Naive thymus-derived CD8-positive, alpha-beta T cell (primary cell): ENCODE measurements at places on chromosomes 11 and 22.
A peak's percentile ranks its signal among the peaks of the same experiment; 100 is the strongest.

DNA sequence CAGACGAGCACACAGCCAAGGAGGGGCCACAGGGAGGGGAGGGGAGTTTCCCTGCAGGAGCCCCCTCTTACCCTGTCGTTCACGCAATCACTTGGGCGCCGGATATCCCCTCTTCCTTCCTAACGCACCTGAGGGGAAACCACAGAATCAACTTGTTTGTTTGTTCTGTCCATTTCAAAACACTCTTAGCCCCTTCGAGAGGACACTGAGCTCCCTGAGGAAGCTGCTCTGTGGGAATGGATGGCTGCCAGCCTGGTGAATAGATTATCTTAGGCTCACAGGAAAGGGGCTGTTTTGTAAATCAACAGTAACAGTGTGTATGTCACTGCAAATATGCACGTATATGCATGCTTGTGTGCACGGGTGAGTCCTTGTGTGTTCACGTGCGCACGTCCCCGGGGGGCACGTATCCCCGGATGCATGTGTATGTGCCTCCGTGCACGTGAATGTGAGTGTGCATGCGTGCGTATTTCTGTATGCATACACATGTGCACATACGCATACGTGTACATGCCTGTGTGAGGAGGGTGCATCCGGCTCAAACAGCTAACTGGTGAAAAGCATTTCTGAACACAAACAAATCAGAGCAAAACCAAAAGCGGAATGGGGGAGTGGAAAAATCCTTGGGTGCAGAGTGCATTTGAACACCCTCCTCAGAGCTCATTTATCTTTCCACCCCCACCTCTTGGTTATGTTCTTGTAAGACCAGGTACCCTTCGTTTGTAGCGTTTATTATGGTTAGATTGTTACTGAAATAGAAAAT is 7.2 kb downstream of the ARSA start:
- peak; percentile 96 for DNase-seq

- no peak for DNase-seq
Measured at GRCh38 chr11:8477151-8477550, 116.9 kb downstream of the STK33 start.

- DNase-seq: no peak
Measured at GRCh38 chr22:42837556-42837955, 19.5 kb downstream of the ARFGAP3 start.

DNA sequence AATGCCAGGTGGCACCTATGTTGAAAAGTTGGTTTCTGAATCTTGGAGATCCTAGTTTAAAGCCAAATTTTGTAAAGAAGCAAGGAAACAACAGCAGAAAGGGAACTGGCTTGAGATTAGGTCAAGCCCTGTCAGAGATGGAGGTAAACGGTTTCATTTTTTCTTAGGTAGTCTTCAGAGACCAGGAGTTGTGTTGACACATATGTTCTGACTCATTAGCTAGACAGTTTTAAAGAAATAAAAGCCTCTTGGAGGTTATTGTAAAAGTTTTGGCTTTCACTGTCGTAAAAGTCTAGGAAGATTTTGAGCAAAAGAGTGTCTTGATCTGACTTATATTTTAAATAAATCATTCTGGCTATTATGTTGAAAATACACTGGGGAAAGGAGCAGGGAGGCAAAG is 151.5 kb upstream of the CTSC start:
- no peak for DNase-seq

GRCh38 chr22:27669798-27670599 is 131.6 kb downstream of the MN1 start:
- no peak for DNase-seq

- DNase-seq: no peak
Measured at GRCh38 chr11:84965484-84965883, 661.7 kb downstream of the DLG2 start.

DNA sequence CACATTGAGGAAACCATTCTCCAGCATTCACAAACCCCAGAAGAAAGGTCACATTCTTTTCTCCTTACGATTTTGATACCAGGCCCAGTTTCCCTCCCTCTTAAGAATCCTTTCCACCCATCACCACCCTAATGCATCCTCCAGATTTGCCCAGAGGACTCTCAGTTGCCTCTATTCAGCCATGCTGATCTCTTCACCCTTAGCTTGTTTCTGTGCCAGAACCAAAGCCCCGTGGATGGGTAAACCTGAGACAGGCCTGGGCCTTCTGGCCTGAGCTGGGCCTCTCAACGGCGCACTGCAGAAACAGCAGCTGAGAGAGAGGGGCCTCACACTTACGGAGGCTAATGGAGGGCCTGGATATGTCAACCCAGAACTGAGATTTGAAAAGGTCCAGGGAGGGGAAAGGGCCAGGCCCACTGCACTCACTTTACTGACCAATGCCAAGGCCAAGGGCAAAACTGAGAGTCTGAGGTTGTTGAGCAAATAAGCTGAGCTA is 32.2 kb upstream of the OAF start:
- DNase-seq: no peak

DNA sequence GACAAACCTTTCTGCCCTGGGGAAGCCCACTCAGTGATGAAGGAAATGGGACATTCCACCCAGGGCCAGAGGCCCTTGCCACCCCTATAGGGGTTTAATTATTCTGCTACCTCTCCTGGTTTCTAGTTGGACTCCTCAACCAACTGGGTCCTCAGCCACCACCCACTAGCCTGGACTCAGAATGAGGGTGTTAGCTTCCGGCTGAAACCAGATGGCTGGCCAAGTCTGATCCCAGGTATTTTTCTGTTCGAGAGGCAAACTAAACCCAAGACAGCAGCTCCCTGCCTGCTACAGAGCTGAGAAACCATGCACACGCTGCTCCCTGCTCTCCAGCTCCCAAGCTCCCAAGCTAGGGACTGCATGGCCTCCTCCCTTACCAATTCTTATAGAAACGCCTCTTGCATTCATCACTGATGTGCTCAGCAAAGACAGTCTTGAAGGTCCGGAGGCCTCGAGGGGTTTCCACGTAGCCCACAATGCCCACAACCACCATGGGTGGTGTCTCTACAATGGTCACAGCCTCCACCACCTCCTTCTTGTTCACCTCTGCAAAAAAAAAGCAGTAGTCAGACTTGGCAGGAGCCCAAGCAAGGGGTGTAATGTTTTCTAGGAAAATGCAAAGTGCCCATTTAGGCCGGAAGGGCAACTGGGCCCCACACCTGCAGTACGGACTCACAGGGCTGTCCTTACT is 2.2 kb downstream of the RPL3 start:
- no peak for DNase-seq

DNA sequence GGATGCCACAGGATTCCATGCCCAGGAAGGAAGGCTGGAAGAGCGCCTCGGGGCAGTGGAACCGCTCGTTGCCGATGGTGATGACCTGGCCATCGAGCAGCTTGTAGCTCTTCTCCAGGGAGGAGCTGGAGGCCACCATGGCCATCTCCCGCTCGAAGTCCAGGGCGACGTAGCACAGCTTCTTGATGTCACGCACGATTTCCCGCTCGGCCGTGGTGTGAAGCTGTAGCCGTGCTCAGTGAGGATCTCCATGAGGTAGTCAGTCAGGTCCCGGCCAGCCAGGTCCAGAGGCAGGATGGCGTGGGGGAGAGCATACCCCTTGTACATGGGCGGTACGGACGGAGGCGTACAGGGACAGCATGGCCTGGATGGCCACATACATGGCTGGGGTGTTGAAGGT is 17.9 kb upstream of the EP300 start:
- DNase-seq: no peak

- DNase-seq: no peak
Measured at GRCh38 chr11:100555931-100556330, 131.2 kb upstream of the ARHGAP42 start.

DNA sequence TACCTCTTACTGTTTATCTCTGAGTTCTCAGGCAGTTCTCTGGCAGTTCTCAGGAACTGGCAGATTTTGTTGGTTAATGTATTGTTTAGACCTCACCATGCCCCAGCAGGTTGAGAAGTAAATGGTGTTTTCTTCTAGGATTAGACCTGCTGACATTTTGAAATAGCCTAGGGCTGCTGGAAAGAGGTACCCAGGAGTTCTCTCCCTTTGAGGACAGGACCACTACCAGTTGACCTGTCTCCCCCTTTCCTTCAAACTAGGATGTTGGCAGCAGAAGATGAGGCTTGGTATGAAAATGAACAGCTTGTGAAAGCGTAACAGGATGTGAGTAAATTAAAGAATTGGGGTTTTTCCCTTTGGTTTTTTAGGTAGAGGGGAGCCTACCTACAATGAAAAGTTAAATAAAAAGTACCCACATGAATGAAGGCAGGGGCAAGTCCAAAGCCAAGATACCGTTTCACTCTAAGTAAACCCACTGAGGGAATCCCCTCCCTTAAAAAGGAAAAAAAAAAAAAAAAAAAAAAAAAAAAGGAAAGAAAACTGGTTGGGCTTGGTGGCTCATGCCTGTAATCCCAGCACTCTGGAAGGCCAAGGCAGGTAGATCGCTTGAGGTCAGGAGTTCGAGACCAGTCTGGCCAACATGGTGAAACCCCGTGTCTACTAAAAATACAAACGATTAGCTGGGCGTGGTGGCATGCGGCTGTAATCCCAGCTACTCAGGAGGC is 96.2 kb downstream of the PDHX start:
- peak; percentile 12 for DNase-seq

GRCh38 chr11:20059587-20060021 is 100.7 kb downstream of the DBX1 start:
- no peak for DNase-seq

- DNase-seq: no peak
Measured at GRCh38 chr22:32897400-32897799, 95.9 kb downstream of the TIMP3 start.

GRCh38 chr22:25027959-25028840 is 75.7 kb downstream of the KIAA1671 start:
- DNase-seq: no peak

DNA sequence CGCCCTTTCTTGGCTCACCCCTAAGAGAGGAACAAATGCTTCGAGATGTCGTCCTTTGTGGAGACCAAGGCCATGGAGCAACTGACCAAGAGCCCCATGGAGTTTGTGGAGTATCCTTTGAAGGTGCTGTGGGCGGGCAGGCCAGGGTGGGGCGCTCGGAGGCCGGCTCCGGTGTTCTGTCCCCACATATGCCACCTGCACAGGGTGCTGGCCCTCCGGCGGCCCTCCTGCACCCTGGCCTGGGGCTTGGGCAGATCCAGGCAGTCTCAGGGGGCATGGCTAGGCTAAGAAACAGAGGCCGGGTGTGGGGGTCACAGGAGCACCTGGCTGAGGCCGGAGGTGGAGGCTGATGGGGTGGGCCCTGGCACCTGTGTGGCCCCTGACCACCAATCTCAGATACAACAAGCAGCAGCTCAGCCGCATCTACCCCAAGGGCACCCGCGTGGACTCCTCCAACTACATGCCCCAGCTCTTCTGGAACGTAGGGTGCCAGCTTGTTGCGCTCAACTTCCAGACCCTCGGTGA is 10.3 kb downstream of the PLCB3 start:
- DNase-seq: no peak

DNA sequence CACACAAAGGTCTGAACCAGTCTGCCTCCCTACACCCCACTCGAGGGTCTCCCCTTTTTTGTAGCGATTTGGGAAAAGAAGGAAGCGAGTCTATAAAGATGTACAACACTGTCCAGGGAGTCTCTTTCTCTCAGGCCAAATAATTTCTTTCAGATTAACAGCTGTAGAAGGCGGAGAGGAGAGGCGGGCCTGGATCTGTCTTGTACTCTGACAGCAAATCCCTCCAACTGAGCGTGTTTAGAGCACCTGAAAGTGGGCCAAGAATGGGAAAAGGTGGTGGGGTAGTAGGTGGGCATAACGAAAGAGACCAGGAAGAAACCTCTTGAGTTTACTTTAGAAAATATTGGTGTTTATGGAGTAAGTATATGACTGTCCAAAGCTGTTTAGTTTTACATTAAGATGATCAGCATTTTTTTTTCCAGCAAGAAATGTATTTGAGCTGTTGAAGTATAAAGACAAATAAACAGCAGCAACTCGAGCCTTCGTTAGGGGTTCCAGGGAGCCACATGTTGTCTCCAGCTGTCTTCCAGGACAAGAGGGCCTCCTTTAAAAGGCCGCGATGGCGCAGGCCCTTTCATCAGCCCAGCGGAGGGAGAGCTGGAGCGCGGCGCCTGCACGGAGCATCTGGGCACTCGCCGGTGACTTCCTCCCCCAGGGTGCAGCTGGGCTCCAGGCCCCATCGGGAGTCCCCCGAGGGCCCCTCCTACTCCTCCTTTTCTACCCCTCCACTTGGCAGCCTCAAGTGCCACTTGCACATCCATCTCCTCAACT is 34.9 kb downstream of the SCUBE1 start:
- DNase-seq: no peak

DNA sequence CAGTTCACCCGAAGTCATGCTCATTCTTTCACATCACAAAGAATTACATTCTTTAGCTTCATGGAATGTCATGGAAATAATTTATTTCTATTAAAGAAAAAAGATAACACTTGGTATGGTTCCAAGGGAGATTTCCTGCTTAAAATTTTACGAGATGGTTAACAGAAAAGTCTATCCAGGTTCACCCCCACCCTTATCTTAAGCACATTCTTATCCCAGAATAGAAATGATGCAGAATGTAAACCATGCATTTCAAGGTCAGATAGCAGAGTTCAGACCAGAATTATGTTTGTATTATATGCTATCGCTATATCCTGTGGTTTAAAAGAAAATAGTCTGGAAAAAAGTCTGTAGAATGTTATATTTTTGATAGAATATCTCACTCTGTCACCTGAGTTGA is 58.7 kb downstream of the GAS2 start:
- DNase-seq: no peak

GRCh38 chr11:27290261-27291050 is 72.6 kb downstream of the CCDC34 start:
- DNase-seq: no peak

- no peak for DNase-seq
Measured at GRCh38 chr11:107696140-107696539, 15.7 kb downstream of the SLN start.

DNA sequence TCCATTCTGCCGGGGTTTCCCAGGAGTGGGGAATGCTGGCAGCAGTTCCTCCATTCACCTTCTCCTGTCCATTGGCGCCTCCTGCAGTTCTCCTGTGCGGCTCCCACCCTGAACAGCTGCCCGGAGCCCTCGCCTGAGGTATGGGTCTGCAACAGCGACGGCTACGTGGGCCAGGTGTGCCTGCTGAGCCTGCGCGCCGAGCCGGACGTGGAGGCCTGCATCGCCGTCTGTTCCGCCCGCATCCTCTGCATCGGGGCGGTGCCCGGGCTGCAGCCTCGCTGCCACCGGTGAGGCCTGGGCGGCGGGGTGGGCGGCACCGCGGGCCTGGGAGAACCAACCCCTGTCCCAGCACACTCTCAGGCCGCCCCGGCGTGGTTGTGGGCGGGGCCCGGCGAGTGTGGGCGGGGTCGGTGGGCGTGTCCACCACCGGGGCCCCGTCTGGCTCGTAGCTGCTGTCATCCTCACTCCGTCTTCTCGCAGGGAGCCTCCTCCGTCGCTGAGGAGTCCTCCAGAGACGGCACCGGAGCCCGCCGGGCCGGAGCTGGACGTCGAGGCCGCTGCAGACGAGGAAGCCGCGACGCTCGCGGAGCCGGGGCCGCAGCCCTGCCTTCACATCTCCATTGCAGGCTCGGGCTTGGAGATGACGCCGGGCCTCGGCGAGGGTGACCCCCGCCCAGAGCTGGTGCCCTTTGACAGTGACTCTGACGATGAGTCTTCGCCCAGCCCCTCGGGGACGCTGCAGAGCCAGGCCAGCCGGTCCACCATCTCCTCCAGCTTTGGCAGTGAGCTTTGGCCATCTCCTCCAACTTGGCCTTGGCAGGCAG is 14.0 kb upstream of the RELT start:
- no peak for DNase-seq

- DNase-seq: no peak
Measured at GRCh38 chr11:66015454-66015881, 3.7 kb downstream of the CST6 start.

GRCh38 chr11:61775106-61775505 is 17.3 kb downstream of the TMEM258 start:
- no peak for DNase-seq
